Activated CD4-positive, alpha-beta T cell treated with anti-CD3 and anti-CD28 coated beads for 48 hours (primary cell): ENCODE measurements at places on chromosomes 7 and 10.

DNA sequence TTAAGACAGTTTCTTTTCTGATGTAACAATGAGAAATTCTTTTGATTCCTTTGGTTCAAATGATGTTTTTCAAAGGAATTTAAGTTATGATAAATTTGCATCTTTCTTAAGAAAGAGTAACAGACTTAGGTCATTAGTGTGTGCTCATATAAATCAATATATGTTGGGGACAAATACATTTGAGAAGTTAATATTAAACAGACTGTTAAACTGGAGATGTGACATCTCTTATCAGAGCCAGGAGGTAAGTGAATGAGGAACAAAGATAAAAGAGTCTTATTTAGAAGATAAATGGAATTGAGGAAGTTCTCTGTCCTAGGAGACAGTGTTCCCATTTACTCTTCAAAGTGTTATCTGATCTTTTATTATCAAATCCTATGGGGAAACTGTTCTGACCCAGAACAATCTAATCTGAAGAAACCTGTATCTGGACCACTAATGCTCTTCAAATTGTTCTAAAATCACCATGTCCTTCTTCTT, 104.8 kb upstream of the LAMB4 start:
- no peak for DNase-seq

DNA sequence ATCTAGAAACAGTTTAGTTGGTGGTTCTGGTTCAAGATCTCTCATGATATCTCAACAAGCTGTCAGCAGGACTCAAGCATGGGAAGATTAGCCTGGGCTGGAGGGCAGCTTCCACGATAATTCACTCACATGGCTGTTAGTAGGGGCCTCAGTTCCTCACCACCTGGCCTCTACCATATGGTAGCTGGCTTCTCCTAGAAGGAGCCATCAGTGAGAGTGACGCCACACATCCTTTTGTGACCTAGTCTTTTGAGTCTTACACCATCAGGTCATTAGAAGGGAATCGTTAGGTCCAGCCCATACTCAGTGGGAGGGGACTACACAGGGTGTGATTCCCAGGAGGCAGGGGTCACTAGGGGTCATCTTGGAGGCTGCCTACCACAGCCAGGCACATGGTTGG, 239.3 kb upstream of the PLPP4 start:
- no peak for DNase-seq

DNA sequence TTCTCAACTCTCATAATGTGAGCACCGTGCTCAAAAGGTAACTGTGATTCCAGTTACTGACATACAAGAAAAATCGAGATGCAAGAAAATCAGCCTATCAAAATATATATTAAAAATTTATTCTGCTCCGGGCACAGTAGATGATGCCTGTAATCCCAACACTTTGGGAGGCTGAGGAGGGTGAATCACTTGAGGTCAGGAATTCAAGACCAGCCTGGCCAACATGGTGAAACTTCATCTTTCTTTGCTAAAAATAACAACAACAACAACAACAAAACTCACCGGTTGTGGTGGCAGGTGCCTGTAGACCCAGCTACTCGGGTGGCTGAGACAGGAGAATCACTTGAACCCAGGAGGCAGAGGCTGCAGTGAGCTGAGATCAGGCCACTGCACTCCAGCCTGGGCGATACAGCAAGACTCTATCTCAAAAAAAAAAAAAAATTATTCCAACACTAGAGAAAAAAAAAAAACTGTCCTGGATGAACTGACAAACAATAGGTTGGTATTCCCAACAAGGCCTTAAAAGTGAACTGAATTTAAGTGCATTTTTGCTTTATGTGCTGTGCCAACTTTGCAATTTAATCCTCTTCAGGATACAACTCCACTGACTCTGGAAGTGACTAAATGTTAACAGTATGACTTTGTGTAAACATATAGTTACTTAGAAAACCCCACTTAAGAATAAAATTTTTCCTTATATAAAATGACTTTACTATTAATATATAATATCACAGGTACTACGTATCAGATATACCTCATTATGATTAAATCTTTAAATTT, 51.1 kb downstream of the JMJD1C start:
- no peak for DNase-seq

DNA sequence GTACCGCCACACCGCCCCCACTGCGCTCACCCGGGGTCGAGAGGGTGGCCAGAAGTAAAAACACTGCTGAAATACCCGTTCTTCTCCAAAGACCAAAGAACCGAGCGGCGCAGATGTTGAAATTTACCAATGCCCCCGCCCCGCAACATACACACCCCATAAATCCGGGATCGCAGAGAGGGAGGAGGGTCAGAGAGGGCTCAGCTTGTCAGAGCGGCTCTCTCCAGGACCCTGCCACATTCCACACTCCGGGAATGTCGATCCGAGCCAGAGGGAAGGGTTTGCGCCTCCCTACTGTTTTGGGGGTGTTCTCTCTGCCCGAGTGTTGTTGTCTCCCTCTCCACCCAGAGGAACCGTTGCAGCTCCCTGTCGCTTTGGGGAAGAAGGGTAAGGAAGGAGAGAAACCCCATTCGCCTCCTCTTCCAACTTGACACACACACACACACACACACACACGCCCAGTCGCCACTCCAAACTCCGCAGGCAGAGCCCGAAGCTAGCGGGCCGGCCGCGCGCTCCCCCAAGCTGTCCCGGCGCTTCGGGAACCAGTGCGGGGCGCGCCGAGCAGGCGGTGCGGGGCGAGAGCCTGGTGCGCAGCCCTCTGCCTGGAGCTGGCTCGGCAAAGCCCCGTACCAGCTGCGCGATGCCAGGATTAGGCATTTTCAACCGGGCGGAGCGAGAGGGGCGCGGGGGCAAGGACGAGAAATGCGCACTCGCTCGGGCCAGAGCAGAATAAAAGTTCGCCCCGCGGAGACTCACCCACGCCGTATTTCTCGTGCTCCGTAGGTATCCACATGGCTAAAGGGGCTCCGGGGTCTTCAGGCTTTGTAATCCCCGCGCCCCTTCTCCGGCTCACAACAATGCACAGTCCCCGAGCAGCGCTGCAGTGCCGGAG, 609 bp downstream of the DOCK4 start:
- peak; percentile 41 for DNase-seq

DNA sequence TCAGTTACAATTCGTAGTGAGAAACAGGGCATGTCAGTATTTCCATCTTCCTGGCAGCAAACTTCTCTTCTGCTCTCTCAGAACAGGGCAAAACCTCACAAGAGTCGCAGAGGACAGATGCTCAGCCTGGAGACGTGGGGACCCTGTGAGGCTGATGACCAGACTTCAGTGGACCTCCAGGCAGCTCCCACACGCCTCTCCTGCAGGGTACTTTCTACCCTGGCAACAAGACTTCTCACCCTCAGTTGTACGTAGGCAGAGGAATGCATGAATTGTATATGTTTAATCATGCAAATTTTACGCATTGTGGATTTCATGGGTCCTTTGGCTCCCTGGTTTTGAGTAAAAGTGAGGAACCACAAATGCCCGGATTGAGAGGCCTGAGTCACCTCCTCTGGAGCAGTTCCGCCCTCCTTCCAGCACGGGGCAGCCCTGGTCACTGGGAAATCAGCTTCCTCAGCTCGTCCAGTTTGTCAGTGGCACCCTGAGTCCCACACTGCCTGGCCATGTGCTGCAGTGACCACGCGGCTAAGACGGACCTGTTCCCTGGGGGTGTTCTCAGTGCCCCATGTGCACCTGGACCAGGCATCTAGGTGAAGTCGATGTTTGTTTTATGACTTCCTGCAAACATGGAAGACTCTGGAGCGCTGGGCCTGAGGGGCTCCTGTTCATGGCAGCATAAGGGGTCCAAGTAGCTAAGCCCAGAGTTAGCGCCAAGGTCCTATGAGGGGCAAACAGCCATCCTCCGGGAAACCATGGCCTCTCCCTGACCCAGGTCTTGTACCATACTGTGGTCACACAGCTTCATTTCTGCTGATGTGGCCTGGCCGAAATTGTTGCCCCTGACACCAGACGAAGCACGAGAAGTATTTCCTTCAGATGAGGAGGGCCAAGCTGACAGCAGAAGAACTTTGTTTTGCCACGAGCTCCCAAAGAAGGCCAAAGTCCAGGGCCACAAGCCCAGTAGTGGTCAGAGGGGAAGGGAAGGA, 165.1 kb downstream of the TNS3 start:
- DNase-seq: no peak
